ENCODE measurements at places on chromosomes 2 and 18.

DNA sequence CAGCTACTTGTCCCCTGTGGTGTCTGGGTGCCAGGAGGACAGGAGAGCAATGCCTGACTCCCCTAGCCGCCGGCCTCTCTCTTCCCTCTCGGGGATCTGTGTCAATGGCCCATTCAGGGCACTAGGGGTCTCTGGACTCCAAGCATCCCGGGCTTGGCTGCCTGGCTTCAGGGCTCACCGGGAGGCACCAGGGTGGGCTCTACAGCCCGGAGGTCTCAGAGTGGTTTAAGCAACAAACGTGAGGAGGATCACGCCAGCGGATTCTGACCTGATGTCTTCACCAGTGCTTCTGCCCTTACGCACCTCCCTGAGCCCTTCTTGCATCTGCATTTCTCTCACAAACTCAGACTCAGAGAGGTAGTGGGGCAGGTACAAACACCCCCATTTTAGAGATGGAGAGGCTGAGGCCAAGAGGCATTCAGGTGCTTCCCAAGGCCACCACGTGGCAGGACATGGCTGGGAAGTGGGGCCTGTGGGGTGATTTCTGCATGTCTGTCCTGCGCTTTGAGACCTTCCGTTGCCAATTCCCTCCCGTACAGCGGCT is 243.0 kb downstream of the CELF4 start:
- no peak for DNase-seq

GRCh38 chr2:131112529-131112928 is 7.4 kb downstream of the PLEKHB2 start:
- no peak for DNase-seq

DNA sequence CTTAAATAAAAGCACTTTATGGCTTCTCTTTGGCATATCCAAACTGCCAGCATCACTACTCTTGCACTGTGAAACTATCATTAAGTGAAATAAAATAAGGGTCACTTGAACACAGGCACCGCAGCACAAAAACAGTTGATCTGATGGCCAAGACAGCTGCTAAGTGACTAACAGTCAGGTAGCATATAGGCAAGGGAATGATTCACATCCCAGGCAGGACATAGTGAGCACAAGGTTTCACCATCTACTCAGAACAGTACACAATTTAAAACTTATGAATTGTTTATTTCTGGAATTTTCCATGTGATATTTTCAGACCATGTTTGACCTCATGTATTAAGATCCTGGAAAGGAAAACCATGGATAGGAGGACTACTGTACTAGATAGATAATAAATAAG is 214.2 kb downstream of the MREG start:
- no peak for DNase-seq

DNA sequence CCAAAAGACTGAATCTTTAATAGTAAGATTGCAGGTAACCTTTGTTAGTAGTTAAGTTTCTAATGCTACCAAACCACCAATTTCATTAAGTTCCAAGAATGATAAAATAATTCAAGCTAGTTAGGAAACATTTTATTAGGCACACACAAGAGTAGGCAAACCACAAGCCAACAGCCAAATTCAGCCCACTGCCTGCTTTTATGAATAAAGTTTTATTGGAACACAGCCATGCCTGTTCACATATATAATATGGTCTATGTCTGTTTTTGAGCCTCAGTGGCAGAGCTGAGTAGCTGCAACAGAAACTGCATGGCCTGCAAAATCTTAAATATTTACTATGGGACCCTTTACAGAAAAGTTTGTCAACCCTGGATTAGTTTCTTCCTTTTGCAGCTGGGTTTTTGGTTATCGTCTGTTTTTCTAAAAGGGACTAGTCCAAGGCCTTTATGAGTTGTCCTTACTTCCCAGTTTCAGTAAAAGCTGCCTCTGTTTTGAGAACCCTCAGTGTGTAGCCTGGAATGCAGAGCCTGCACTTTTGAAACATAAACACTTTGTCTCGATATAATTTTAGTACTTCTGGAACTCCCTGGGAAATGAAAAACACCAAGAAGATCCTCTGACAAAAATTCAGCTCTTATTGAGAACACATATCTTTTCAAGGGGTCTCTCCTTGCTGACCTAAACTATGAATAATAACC is 39.1 kb downstream of the FRZB start:
- no peak for DNase-seq

DNA sequence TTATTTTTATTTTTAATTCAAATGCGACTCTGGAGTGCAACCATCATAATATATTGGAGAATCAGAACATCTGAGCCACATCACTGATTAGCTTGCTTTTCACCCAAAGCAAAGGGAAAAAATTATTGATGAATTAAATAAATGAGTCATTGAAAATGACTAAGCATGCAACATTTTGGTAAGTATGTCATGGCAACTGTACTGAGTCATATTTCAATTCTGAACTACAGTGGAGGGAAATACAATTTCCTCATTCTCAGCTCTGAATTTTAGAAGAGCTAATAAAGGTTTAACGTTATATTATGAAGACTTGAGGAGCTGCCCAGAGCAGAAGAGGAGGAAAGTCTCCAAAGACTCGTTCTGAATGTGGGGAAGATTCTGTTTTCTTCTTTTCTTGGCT is 89.6 kb upstream of the CCDC68 start:
- no peak for DNase-seq

- DNase-seq, result no peak
These were observed 1000.2 kb downstream of the TDRD15 start for GRCh38 chr2:22124003-22124402.

- no peak for DNase-seq
These were observed 3.6 kb upstream of the ARL4C start for GRCh38 chr2:234500394-234501006.

GRCh38 chr2:86522711-86523110 is 40.5 kb downstream of the CHMP3 start:
- no peak for DNase-seq

DNA sequence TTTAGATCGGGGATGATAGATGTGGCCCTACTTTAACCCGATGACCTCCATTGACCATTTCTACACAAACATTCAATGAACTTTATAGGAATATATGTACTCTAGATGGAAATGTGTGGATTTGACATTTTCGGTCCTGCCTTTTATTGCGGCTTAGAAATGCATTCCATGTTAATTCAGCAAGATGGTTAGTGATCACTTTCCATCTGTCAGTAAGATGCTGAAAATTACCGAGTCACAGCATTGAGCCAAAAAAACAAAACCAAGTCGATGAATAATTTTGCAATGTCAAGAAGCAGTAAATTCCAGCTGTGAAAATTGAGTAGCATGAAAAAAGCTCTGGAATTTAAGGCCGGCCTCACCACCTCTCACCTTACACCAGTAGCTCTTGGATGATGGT is 1642.6 kb upstream of the NXPH2 start:
- DNase-seq, result no peak

GRCh38 chr2:102301867-102302362 is 9.4 kb upstream of the IL1RL1 start:
- DNase-seq, result no peak

DNA sequence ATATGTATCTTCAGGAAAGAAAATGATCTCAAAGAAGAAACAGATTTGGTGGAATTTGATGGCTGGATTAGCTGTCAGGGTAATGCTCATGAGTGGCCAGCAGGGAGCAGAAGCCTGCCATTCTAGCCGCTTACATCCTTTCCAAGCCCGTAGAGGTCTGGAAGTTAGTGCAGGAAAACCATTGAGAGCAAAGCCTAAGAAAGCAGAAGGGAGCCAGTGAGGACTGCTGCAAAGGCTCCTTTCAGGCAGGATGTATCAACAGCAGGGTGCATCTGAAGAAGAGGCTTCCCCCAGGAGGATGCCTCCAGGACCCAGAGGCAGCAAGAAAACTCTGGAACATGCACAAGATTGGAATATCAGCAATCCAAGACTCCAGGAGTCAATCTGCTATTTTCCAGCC is 22.9 kb upstream of the LBH start:
- DNase-seq, result no peak

DNA sequence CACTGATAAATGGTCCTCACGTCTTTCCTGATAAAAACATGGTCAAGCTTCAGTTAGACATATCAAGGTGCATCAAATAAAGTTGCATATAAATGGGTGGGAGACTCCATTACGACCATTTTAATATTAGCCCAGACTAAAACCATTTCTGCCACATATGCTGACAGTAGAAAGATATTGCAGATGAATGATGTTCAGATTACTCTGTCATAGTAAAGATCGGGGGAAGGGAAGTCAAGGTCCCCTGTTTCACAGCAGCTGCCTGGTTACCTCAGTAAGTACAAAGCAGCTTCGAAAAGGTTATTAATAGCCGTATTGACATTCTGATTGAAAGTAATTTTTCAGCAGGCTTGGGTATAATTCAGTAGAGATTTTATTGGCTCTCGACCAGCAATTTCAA is 927.7 kb upstream of the CDH2 start:
- DNase-seq, result no peak

DNA sequence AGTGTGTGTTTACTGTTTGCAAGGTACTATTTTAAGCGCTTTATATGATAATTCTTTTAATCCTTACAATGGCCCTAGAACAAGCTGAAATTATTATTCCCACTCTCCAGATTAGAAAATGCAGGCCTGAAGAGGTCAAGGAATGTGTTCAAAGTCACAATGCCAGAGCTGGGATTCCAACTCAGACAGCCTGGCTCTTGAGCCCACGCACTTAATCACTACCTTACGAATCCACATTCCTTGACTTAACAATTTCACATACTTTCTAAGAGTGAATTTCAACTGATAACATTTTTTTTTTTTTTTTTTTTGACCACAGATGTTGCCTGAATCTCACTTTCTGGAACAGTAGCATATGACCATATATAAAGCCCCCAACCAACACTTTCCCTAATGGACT is 400.3 kb downstream of the NCKAP5 start:
- no peak for DNase-seq

DNA sequence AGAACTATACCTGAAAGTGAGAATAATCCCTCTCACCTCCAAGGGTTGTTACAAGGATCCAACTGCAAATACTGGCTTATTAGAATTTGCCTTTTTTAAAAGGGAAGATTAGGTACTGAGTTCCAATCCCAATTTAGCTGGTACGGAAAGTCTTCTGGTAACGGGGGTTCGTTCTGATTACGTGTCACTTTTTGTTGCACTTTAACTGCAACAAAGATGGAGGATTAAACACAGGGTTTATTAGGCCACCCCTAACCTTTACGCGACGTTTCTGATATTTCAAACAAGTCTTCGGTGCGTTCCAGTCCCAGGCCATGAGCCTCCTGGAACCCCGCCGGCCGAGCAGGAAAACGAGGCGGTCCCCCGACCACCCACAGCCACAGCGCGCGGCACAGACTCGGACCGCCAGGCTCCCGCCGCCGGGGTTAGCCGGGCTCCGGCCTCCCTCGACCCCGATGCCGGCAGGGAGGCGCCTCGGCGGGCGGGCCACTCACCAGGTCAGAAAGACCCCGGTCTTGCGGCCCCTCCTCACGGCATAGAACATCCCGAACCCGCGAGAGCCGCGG is 411 bp downstream of the RNASEH1 start:
- DNase-seq, result no peak

GRCh38 chr18:54222922-54223567 is 1.4 kb downstream of the MBD2 start:
- no peak for DNase-seq

DNA sequence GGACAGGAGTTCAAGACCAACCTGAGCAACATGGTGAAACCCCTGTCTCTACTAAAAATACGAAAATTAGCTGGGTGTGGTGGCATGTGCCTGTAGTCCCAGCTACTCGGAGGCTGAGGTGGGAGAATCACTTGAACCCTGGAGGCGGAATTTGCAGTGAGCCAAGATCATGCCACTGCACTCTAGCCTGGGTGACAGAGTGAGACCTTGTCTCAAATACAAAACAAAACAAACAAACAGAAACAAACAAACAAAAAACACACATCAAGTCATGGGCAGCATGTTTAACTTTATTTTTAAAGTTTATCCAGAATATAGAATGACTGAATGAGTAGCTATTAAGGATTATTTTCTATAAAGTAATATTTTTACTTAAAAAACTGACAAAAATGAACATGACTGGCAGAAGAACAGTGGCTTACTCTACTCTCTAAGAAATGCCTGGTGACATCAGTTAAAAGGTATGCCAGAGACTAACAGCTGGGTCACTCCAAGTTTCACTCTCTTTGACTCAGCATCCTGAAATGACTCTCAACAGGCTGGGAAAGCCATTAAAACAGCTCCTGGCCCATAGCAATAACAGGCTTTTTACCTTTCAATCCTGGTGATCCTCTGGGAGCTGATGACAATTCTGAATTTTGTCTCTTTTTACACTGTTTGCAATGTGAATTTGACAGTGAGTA is 281.6 kb upstream of the STON1 start:
- no peak for DNase-seq

DNA sequence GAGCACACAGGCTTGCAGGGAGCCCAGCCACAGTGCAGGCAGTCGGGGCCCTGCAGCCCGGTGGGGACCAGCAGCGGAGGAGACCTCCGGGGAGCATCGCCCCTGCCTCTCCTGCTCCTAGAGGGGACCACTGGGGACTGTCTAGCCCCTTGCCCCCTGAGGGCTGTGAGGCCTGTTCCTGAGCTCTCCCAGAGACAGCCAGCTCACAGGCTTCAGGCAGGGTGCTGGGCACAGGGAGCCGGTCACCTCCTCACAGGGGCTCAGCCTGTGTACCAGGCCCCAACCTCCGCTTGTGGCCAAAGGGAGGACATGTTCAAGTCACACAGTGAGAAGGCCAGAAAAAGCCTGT is 3.5 kb upstream of the NMUR1 start:
- no peak for DNase-seq

DNA sequence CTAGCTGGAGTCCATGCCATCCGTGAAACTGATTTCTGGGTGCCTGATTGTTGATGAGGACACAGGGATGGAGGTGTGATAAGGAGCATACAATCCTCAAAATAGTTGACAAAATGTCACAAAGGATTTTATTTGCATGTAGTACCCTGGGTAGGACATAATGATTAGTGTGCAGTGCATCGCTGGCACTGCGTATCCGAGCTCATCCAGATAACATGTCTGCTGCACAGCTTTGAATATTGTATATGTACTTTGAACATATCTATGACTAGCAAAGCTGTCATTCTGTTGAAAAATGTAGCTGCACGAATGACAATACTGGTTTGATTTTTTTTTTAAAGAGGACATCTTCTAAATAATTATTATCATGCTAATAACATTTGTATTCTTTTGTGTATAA is 529.7 kb upstream of the FANCL start:
- DNase-seq, result no peak

- no peak for DNase-seq
These were observed 256.7 kb upstream of the FN1 start for GRCh38 chr2:215692387-215693079.
